Lower lobe of right lung (tissue), 2 donors: ENCODE measurements at places on chromosomes 4 and X. TPM values are rescaled to one million over a fixed set of nuclear protein-coding genes. Genes with fewer than 3 reads are reported as not detected.

- no peak overlapping the region for H3K27ac ChIP-seq
- DNase-seq: no peak
- no peaks in the 10 kb centered on the region for H3K4me1 ChIP-seq
- H3K4me3 ChIP-seq: no peak overlapping the region
These were observed 1091.3 kb upstream of the TENM3 start for GRCh38 chr4:181151856-181152255.

- DNase-seq: no peak
- H3K36me3 ChIP-seq: no peaks in the 10 kb centered on the region
- H3K4me3 ChIP-seq: no peak overlapping the region
- no peaks in the 10 kb centered on the region for H3K27me3 ChIP-seq
These were observed 49.4 kb downstream of the TMEM164 start for GRCh38 chrX:110052303-110052702.

GRCh38 chr4:110055158-110055768 is 142.6 kb downstream of the EGF start:
- no peaks in the 10 kb centered on the region for H3K27me3 ChIP-seq
- no peak overlapping the region for H3K4me3 ChIP-seq
- H3K27ac ChIP-seq: no peak overlapping the region

DNA sequence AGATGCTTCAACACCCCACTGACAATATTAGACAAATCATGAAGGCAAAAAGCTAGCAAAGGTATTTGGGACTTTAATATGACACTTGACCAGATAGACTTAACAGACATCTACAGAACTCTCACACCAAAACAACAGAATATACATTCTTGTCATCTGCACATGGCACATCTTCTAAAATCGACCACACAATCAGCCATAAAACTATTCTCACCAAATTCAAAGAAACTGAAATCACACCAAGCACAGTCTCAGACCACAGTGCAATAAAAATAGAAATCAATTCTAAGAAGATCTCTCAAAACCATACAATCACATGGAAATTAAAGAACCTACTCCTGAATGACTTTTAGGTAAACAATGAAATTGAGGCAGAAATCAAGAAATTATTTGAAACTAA is 340.8 kb downstream of the PPP1R2C start:
- H3K36me3 ChIP-seq: no peaks in the 10 kb centered on the region
- no peak for DNase-seq
- no peaks in the 10 kb centered on the region for H3K27me3 ChIP-seq
- H3K4me3 ChIP-seq: no peak overlapping the region
- no peak overlapping the region for H3K27ac ChIP-seq
- no peaks in the 10 kb centered on the region for H3K4me1 ChIP-seq

The OTUD6A gene
- not detected for total RNA-seq

DNA sequence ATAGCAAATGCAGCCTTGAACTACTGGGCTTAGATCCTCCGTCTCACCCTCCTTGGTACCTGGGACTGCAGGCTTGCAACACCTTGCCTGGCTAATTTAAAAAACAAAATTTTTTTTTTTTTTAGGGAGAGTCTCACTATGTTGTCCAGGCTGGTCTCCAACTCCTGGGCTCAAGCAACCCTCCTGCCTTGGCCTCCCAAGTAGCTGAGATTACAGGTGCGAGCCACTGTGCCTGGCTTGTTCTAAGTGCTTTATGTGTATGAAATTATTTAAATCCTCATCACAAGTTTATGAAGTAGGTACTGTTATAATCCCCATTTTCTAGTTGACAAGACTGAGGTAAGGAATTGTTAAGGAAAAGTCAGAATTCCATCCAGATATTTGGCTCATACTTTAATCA is 43.0 kb downstream of the CLCN3 start:
- H3K4me3 ChIP-seq: no peak overlapping the region
- H3K4me1 ChIP-seq: peaks cover 31% of the 10 kb centered on the region
- no peak for DNase-seq
- no peaks in the 10 kb centered on the region for H3K36me3 ChIP-seq
- no peaks in the 10 kb centered on the region for H3K27me3 ChIP-seq

GRCh38 chrX:134761788-134762187 is 103.5 kb upstream of the PLAC1 start:
- no peaks in the 10 kb centered on the region for H3K4me1 ChIP-seq
- no peak overlapping the region for H3K27ac ChIP-seq
- H3K4me3 ChIP-seq: no peak overlapping the region
- H3K36me3 ChIP-seq: no peaks in the 10 kb centered on the region

The ADH1A gene
- 3.0 TPM for total RNA-seq

- no peak overlapping the region for H3K4me3 ChIP-seq
- H3K27ac ChIP-seq: no peak overlapping the region
- H3K27me3 ChIP-seq: no peaks in the 10 kb centered on the region
- no peaks in the 10 kb centered on the region for H3K36me3 ChIP-seq
- DNase-seq: no peak
These were observed 57.7 kb downstream of the NAT8L start for GRCh38 chr4:2116687-2117400.

The BEX3 gene
- total RNA-seq: 93.9 TPM

The TDO2 gene
- total RNA-seq: 1.4 TPM

The CXCL11 gene
- 0.62 TPM for total RNA-seq

DNA sequence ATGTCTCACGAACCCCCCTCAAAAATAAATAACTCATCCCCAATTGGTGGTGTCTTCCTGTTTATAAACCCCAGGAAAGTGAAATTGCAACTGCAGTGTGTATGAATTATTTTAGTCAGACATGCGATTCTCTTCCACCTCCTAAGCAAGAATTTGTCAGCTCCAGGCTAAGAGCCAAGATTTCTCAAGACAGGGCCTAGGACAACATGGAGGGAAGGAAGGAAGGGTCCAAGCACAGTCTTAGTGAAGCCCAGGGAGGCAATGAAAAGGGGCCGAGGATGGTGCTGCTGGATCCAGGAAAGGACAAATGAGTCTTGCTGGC is 20.0 kb downstream of the SH3KBP1 start:
- H3K27ac ChIP-seq: no peak overlapping the region
- H3K27me3 ChIP-seq: no peaks in the 10 kb centered on the region
- no peaks in the 10 kb centered on the region for H3K36me3 ChIP-seq
- no peak for DNase-seq

DNA sequence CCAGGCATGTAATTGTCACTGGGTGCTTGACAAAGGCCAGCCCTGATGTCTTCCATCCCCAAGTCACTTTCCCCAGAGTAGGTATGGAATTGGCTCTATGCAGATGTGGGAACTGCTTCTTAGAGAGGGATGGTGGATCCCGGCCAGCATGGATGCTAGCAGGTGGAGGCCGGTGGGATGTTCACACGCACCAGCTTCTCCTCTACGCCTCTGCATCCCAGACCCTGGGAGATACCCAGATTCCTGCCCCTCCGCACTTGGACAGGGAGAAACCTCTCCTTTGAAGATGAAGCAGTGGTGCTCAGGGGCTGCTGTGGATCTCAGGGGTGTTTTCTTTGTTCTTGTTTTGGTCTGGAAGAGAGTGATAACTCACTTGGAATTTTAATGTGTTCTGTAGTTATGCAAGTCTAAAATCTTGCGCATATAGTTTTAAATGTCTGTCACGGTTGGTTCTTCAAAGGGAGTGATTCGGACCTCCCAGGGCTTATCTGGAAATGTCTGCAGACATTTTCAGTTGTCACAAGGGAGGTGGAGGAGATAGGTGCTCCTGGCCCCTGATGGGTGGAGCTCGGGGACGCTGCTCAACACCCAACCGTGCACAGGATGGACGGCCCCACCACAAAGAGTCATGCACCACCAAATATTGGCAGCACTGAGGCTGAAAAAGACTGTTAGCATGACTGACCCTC is 308.0 kb downstream of the DHRSX start:
- H3K27me3 ChIP-seq: no peaks in the 10 kb centered on the region
- H3K4me1 ChIP-seq: no peaks in the 10 kb centered on the region
- H3K27ac ChIP-seq: no peak overlapping the region

DNA sequence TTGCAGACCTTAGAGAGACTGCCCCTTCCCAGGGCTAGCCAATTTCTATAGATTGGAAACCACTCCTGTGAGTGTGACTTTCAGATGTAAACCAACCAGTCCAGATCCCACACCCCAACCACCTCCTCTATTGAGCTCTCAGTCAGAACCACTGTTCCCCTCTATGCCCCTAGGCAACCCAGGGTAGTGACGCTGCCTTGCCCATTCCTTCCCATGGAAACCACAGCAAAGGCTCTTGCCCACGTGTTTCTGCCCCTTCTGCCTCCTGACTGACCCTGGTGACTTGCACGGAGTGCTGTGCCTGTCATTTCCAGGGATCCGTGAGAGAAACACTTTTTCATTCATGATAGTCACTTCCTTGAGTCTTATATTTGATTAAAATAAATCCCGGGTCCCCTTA is 32.4 kb downstream of the CYTL1 start:
- H3K27me3 ChIP-seq: no peaks in the 10 kb centered on the region
- H3K36me3 ChIP-seq: no peaks in the 10 kb centered on the region
- DNase-seq: no peak
- H3K4me1 ChIP-seq: no peaks in the 10 kb centered on the region

The SPIN2A gene
- 0.74 TPM for total RNA-seq

DNA sequence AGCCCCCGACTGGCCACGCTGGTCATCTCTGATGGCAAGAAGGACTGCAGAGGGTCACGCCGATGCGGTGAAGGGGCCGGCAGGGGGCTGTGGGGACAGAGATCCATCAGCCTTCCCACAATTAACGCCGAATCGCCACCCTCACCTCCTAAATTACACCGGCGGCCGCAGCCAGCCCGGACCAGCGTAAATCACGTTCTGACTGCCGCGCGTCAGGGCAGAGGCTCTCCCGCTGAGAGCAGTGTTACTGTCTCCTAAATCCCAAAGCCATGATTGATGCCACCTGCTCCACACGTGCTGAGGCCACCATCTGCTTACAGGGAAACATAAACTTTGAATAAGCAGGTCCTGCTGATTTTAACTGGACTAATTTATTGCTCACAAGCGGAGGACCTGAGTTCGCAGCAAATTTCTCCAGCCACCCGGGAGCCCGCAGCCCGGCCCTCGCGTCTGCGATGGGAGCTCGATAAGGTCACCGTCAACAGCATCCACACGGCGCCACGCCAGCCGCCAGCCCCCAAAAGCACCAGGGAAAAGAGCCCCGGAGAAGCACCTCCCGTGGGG is 127.3 kb upstream of the NKX1-1 start:
- H3K27me3 ChIP-seq: peaks cover 45% of the 10 kb centered on the region
- H3K4me1 ChIP-seq: no peaks in the 10 kb centered on the region
- no peak overlapping the region for H3K27ac ChIP-seq
- DNase-seq: peak; percentile 42
- no peak overlapping the region for H3K4me3 ChIP-seq

The CENPVL3 gene
- not detected for total RNA-seq

The FANCB gene
- 1.5 TPM for total RNA-seq

The PCDH18 gene
- total RNA-seq: 10.8 TPM

The SHOX gene
- total RNA-seq: not detected

GRCh38 chr4:173494013-173494970 is 35.7 kb downstream of the HAND2 start:
- H3K4me3 ChIP-seq: peak overlapping the region; percentile 40
- peaks cover 21% of the 10 kb centered on the region for H3K4me1 ChIP-seq
- H3K36me3 ChIP-seq: no peaks in the 10 kb centered on the region
- peak; percentile 60 for DNase-seq
- H3K27ac ChIP-seq: no peak overlapping the region

The GPR82 gene
- total RNA-seq: 0.65 TPM

The PYURF gene
- total RNA-seq: 57.6 TPM

DNA sequence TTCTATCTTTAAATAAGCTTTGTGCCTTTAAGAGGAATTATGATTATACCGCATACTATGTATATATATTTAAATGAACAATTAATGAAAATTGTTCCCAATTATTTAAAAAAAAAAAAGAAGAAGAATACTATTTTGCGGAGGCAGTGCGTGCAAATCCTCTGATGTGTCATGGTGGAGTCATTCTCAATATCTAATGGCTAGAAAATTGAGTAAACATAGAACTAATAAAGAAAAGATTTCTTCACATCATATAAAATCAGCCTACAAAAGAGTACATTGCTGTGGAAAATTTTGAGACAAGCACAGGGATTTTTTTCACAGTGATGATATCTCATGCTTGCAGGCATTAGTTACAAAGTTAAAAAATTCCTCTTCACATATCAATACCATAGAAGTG is 2.6 kb upstream of the EREG start:
- no peaks in the 10 kb centered on the region for H3K36me3 ChIP-seq
- peaks cover 17% of the 10 kb centered on the region for H3K27me3 ChIP-seq
- DNase-seq: no peak
- H3K27ac ChIP-seq: no peak overlapping the region
- H3K4me3 ChIP-seq: no peak overlapping the region

The F8A1 gene
- 39.6 TPM for total RNA-seq

- DNase-seq: no peak
- no peak overlapping the region for H3K27ac ChIP-seq
These were observed 53.9 kb upstream of the TENM3 start for GRCh38 chr4:182189103-182189878.

- no peak overlapping the region for H3K4me3 ChIP-seq
- no peaks in the 10 kb centered on the region for H3K27me3 ChIP-seq
- no peak overlapping the region for H3K27ac ChIP-seq
- no peaks in the 10 kb centered on the region for H3K36me3 ChIP-seq
These were observed 737.2 kb upstream of the SLIT2 start for GRCh38 chr4:19514276-19515070.

- peaks cover 11% of the 10 kb centered on the region for H3K36me3 ChIP-seq
- no peaks in the 10 kb centered on the region for H3K4me1 ChIP-seq
- DNase-seq: no peak
These were observed 7.2 kb downstream of the SAT1 start for GRCh38 chrX:23790155-23790497.

DNA sequence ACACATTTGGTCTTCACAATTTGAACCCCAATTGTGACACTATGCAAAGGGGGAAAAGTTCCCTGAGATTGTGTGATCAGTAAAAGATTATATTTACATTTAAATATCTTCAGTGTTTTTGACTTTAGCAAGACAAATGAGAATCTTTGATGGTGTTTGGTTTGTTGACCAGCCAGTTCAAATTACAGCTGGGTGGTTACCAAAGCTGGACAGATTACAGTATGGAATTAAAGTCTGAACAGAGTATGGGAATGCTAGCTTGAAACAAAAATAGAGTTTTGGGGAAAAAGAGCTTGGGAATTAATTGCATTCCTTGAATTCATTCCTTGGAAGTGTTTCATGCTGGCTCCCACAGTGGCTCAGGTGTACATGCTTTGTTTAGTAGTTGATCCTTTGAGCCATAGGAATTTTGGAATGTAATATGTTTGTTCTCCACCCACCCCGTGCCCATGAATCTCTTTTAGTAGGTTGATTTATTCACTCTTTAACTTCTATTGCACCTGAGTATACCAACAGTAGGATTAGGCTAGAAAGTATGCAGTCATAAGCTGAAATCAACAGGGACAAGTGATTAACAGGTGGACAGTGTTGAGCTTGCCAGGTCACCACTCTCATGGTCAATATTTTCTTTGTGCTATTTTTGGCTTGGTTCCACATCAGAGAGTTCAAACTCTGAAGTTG is 81.1 kb upstream of the HELT start:
- no peak for DNase-seq
- no peaks in the 10 kb centered on the region for H3K36me3 ChIP-seq
- H3K4me1 ChIP-seq: no peaks in the 10 kb centered on the region
- no peak overlapping the region for H3K27ac ChIP-seq
